Activated CD4-positive, alpha-beta T cell treated with anti-CD3 and anti-CD28 coated beads, Interleukin-2, Interleukin-6, amounts not matched to agents 100 ng/mL and 50 ng/mL, durations not matched to agents 16 hours and 8 hours (primary cell): ENCODE measurements at places on chromosomes 5 and 9.

- no peak for DNase-seq
These were observed 367.7 kb downstream of the PRELID2 start for GRCh38 chr5:145467446-145467845.

GRCh38 chr9:89532478-89532877, 34.6 kb upstream of the SEMA4D start:
- no peak for DNase-seq

DNA sequence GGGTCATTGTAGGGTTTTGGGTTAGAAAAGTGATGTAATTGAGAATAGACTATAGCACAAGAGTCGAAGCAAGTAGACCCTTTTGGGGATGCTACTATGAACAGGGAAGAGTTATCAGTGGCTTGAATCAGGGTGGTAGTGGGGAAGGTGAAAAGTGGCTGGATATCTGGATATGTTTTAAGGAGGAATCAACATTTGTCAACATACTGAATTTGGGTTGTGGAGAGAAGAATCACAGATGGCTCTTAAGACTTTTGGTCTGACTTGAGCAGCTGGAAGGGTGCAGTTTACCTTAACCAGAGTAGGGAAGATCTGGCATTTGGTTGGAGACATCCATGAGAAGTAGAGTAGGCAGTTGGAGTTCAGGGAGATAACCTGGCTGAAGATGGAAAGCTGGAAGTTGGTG, 38.5 kb upstream of the FCHO2 start:
- no peak for DNase-seq

DNA sequence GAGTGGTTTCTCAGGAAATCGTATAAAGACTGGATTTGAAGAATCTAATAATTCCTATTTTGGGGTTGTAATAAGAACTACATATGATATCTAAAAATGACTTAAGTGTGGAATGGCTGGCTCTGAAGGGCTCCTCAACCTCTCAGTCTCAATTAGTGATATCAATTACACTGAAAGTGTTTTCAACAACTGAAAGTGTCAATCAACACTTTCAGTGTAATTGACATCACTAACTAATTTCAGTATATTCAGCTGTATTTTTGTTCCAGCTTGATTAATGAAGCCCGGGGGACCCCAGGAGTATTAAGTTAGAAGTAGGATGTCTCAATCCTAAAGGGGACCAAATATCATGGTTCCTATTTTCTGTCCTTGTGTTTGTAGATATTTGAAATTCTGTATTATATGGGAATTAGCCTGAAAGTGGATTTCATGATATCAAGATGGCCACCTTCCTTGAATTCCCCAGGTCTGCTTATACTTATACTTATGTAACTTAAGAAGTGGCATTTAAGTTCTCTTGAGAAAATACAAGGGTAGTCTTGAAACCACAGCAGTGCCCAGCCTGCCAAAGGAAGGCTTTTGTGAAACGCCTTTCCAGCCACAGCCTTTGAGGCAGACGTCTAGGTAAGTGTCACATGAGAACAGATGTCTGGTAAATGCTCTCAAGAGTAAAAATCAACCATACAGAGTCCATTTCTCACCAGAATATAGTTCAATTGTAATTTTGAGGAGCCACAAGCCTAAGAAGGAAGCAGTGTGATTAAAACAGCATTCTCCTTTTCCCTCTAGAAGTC, 4.6 kb downstream of the BASP1 start:
- no peak for DNase-seq

GRCh38 chr9:92964607-92965060, 17.3 kb downstream of the FGD3 start:
- no peak for DNase-seq

- no peak for DNase-seq
These were observed 655.7 kb upstream of the ITGA1 start for GRCh38 chr5:52132053-52132452.

DNA sequence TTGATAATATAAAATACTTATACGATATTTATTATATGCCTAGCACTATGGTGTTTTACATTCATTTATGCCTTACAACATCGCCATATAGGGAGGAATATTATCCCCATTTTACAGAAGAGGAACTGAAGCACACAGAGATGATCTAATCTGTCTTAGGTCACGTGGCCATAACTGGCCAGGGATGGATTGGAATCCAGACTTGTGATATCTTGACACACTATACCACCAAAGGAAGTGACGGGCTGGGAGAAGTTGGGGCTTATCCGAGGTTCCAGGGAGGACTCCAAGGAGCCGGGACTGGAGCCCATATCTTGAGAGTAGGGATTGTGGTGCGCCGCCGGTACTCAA, 129.8 kb downstream of the TMEM174 start:
- DNase-seq: no peak

DNA sequence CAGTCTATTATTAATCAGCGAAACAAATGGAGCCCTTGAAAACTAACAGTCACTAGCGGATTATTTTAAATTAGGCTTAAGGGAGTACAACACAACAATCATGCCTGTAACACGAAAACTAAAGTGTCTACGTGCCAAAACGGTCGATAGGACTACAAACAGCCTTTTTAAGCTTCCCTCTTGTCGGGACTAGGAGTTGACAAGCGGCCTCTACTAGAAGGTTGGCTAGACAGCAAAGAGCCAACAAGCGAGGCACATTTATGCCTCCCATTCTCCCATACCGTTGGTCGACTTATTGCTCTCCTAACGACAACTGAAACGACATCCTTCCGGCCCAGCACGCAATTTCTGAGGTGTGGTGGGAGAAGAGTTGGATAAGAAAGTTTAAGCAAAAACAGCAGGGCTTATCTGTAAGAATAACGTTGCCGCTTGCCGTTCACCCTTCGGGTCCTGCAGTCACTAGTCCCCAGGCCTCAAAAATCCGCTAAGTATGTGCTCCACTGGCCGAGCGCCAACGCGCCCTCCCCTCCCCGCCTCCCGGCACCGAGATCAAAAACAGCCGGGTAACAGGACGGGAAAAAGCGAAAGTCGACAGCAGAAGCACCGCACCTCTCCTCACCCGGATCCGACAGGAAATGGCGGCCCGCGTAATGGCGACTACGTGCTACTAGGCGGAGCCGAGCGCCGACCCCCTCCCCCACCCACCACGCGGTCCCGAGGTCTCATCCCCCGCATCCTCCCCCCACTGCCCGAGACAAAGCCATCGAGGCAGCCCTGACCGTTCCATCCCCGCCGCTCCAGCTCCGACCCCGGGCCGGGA, 813 bp downstream of the HNRNPK start:
- peak; percentile 93 for DNase-seq

DNA sequence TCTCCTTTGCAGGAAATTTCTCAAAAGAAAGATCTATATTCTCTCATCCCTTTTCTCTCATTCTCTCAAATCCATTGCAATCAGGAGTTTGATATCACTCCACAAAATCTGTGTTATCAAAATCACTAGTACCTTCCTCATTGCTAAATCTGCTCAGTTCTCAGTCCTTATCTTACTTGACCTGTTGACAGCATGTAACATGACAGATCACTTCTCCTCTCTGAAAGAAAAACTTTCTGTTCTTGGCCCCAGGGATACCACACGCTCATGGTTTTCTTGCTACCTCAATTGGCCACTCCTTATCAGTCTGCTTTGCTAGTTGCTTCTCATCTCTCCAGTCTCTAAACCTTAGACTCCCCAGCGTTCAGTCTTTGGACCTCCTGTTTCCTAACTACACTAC, 22.1 kb downstream of the SRP19 start:
- no peak for DNase-seq

DNA sequence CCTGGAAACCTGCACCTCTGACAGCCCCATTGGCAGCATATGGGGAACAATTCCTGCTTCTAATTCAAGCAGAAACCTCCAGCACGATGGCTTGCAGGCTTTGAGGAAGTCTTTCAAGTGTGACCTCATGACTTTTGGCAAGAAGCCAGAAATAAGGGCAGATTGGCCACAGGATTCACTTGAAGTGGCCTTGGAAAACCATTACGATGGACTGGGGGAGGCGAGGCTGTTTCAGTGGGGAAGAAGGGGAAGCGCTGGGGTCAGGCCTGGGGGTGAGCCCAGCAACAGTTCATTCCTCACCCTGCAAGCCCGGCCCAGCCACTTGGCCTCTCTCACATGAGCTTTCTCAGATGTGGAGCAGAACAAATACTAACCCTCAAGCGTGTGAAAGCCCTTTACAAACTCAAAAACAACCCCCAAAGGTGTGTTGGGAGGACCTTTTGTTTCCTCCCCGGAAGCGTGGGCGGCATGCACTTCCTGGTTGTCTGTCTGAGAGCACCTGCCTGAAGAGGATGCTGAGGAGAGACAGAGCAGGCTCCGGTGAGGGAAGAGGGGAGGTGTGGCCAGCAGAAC, 26.9 kb upstream of the EEIG1 start:
- DNase-seq: peak; percentile 81

GRCh38 chr5:124906339-124907097, 160.1 kb upstream of the ZNF608 start:
- DNase-seq: no peak

DNA sequence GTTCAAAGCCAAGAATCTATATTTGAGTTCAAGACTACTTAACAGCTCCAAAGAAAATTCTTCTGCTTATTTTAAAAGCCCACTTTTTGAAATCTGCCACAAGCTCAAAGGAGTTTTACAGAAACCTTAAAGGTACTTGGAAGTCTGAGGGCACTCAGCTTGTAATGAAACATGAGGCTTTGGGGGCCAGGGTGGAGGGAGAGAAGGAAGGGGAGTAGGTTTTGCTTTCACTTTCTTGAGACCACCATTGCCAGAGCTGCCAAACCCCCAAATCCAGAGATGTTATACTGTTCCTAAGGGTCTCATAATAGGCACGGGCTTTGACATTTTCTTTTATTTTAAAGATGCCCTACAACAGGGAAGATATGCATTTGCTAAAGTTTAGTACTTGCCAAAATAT, 42.6 kb upstream of the TNFAIP8 start:
- no peak for DNase-seq

DNA sequence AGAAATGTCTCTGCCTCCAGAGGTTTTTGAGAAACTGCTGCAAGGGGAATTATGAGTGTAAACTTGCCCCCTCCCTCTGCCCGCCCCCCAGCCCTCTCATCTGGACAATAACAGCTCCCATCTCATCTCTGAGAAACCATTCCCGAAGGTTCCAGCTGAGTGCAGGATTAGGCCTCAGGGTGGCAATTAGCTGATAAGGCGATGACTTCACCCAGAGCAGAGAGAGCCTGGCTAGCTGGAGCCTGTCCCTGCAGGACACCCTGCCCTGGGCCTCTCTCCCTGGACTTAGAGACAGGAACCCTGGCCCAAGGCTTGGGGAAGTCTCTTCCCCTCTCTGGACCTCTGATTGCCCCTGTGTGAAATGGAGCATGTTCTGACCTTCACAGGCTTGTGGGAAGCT, 45.7 kb upstream of the HAND1 start:
- DNase-seq: no peak

- peak; percentile 69 for DNase-seq
These were observed 144.6 kb downstream of the CETN3 start for GRCh38 chr5:90264689-90265544.

GRCh38 chr9:10251490-10251889, 361.3 kb downstream of the PTPRD start:
- DNase-seq: no peak

DNA sequence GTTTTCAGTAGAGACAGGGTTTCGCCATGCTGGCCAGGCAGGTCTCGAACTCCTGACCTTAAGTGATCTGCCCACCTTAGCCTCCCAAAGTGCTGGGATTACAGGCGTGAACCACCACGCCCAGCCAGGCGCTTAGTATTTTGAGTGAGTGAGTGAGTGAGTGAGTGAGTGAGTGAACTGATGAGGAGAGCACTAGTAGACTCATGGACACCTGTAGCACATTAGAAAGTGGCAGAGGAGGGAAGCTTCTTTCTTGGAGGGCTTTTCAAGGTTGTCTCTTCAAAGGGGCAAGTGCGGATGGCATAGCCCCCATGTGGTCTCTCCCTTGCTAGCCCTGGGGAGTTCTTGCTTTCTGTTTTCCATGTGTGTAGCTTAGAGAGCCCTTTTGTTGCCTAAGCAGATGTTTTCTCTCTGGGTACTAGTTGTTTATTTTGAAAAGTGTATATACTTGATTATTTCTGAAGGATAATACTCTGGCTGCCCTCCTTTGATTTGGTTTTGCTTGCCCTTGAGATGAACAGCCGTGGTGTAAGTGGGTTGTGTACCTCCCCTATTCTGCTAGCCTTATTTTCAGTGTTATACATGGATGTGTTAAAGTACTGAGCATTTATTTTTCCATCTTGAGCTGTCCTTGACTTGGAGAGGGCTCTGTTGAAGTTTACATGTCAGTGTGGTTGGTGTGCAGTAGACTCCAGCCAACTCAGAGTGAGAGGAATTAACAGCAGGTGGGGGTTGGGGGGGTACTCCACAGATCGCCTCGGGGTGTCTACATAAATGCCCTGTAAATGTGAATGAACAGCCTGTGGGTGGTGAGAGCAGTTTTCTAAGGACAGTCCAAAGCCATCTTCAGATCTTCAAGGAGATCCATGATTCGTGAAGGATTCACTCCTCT, 35.5 kb downstream of the PRRC2B start:
- no peak for DNase-seq

GRCh38 chr9:124457079-124457886, 7.0 kb downstream of the ADGRD2 start:
- no peak for DNase-seq

GRCh38 chr9:116733010-116733641, 46.0 kb downstream of the TRIM32 start:
- DNase-seq: no peak

GRCh38 chr5:128158342-128158741, 74.8 kb downstream of the SLC12A2 start:
- no peak for DNase-seq

- no peak for DNase-seq
These were observed 591.1 kb downstream of the SEMA5A start for GRCh38 chr5:8954801-8955200.

DNA sequence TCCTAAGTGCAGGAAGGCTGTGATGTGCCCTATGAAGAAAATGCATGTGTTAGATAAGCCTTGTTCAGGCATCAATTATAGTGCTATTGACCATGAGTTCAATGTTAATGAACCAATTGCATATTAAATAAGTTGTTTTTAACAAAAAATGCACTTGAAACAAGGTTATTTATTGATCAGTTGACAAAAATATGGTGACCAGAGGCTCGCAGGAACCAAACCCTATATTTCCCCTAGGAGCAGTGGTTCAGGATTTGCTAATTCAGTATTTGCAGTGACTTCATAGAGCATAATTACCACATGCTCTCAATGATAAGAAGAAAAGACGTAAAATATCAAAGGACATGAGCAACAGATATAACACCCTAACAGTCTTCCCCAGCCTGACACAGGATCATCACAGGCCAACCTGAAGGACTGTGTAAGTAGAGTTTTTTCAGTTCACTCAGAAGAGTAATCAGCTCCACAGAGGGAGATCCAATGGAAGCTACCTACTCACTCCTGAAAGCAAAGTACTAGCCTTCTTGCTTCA, 92.3 kb downstream of the SEMA5A start:
- DNase-seq: no peak
